Neural progenitor cell (in vitro differentiated cells): ENCODE measurements at places on chromosomes 3 and 15.

DNA sequence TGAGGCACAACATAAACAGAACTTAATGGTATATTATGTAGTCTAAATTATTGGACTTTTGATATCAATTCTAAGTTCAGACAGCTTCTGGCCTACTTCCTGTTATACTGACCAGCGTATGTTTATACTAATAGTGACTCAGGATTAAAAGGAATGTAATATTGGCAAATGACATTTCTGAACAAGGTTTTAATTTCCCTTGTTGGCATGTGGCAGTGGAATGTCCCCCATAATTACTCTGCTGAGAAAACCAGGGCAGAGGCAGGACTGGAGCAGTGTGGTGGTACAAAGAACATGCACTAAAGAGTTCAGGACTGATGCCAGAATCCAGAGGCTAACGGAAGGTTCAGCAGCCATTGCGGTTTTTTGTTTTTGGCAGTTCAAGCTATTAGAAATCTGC is 184.0 kb downstream of the KCNAB1 start:
- no peak for DNase-seq

GRCh38 chr3:129690406-129690805 is 83.9 kb upstream of the PLXND1 start:
- peak; percentile 82 for DNase-seq

DNA sequence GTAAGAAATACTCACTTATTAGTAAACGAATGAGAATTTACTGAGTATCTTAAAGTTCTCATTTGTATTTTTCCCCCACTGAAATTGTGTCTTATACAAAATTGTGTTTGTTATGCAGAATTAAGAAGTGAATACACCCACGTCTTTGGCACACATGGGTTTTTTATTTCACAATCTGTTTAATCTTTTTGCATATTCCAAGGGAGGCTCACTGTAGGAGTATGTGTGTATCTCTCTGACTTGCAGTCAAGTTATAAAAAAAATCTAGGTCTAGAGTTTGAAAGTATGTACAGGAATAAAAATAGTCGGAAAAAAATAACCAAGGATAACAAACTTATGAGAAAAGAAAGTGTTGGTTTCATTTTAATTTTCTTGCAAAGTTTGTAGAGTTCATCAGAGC is 255.2 kb downstream of the PDCD6IP start:
- DNase-seq, result no peak

DNA sequence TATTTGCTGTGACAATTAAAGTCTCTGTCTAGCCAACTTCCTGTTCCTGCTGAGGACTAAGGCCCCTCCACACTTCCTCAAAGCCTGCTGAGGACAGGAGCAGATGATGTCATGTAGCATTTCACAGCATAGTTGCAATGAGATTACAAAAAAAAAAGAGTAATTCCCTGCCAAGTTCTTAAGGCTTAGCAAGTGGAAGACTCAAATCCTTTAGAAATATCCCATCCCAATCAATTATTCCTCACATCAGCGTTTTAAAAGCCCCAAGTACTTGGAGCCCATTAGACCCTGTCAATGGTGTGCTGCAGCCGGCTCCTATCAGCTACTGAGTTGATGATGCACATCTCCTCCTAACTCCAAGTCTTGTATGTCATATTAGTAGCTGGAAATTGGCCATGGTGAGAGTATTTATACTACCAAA is 51.7 kb downstream of the TRANK1 start:
- DNase-seq, result no peak

GRCh38 chr3:50294492-50295403 is 2.5 kb upstream of the IFRD2 start:
- DNase-seq, result peak; percentile 1

DNA sequence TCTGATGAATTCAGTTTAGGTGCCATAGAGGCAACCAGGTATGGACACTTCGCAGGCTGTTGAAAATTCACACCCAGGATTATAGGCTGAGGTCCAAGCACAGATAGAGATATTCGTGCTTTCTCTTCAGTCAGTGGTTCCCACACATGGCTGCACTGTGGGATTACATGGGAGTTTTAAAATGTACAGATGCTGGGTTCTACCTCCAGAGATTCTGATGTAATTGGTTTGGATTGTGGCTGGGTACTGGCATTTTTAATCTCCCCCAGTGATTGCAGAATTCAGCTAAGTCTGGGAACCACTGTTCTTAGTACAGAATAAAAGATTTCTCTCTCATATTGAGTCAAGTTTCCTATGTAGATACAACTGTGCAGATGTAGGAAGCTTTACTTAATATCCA is 91.6 kb downstream of the FOXB1 start:
- DNase-seq, result no peak

GRCh38 chr3:17749281-17749680 is 6.8 kb upstream of the TBC1D5 start:
- no peak for DNase-seq

GRCh38 chr3:119531151-119531550 is 28.3 kb downstream of the CD80 start:
- no peak for DNase-seq

DNA sequence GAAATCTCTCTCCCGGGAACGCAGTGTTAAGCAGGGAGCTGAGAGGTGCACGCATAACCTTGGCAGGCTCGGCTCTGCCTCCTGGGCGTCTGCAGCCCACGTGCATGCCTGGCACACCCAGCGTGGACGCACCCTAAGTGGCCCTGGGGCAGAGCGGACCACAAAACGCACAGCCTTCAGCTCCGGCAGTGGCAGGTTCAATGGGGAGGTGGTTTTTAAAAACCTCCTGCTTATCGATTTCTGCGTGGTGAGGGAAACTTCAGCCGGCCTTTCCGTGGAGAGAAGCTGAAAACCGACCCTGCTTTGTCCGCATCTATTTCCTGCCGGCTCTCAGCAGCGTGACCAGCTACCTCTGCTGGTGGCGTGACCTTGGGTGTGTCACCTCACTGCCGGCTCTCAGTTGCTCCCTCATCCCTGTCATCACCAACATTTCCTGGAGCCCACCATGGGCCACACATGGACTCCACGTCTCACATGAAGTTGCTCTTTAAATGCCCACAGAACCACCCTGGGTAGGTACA is 134.8 kb upstream of the MEF2A start:
- DNase-seq, result no peak

DNA sequence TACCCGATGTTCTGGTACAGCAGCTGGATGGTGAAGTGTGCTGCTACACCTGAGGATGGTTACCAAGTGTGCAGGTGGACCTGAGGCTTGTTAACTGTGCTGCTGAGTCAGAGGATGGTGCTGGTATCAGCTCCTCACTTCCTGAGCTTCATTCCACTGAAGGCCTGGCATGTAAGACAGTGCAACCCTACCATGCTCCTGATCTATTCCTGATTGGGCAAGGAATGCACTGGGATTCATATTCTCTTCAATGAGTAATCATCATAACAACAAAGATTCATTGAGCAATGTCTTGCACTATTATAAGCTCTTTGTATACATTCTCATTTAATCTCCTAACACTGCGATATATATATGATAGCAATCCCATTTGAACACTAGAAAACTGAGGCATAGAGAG is 62.9 kb upstream of the THSD4 start:
- no peak for DNase-seq

- DNase-seq, result no peak
These were observed 95.5 kb downstream of the CBLB start for GRCh38 chr3:105773291-105773690.

DNA sequence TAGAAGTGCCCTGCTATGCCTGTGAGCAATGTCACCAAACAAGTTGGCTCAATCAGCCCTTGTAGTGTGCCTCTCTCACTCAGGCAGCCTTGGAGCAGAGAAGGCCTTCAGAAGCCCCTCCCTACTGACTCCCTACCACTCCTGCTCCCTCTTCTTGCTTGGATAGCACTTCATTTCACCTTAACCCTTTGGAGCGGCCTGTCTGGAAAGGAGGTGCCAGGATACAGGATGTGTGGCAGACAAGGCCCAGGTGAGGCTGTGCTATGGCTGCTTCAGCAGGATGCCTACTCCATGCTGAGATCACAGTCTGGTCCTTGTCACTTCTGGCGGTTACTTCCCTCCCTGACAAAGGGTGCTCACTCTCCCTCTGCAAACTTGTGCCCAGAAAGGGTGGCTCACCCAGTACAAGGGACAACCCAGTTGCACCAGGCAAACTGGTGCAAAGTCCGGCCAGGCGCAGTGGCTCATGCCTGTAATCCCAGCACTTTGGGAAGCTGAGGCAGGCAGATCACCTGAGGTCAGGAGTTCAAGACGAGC is 1.1 kb downstream of the MON1A start:
- DNase-seq, result no peak

- no peak for DNase-seq
These were observed 108.0 kb downstream of the MFSD1 start for GRCh38 chr3:158909870-158910269.

DNA sequence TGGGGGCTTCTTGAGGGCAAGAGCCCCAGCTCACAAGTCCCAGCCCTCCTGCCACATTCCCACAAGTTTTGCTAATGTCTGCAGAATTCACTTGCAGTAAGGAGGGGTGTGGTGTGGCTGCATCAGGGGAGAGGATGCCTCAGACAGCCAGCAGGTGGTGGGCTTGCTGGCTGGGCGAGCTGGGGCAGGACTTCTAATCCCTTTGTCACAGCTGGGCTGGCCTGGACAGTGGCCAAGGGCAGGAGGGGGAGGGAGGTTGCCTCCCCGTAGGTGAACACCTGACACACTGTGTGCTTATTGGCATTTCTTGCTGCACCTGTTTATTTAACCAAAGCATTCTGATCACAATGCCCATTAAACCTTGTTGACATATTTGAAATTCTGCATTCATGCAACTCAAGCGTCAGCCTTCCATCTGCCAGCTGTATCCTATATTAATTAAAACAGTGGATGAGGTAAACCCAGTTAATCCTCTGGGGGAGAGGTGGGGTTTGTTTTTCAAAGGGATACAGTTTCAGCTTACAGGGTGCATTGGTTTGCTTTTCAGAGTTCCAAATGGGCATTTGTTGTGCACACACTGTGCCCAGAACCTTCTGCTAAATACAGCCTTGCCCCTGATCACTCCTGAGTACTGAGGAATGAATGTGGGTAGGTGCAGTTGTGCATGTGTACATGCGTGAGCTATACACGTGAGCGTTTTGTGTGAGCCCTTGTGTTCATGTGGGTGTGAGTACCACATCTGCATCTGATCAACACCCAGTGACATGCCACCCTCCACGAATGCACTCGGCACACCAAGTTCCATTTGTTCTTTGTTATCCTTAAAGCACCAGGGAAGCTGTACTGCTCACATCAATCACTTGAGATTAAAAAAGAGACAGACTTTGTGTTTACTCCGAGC is 268.7 kb downstream of the XXYLT1 start:
- peak; percentile 75 for DNase-seq

DNA sequence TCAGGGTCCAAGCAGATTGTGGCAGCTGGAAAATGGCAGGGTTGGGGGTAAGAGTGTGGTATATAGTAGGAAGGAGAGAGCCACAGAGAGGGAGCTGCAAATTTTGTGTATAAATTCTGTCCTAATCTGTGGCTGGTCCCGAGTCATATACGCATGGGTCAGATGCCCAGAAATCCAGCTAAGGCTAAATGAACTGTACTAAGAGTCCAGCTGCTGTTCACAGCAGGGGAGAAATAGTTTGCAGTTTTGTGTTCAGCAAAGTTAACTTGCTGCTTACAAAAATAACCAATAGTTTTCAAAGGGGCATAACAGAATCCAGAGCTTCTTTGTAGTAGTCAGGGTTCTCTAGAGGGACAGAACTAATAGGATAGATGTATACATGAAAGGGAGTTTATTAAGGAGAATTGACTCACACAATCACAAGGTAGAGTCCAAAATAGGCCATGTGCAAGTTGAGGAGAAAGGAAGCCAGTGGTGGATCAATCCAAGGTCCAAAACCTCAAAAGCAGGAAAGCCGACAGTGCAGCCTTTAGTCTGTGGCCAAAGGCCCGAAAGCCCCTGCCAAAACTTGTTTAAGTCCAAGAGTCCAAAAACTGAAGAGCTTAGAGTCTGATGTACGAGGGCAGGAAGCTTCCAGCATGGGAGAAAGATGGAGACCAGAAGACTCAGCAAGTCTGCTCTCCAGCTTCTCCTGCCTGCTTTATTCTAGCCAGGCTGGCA is 146.1 kb upstream of the KBTBD8 start:
- no peak for DNase-seq

DNA sequence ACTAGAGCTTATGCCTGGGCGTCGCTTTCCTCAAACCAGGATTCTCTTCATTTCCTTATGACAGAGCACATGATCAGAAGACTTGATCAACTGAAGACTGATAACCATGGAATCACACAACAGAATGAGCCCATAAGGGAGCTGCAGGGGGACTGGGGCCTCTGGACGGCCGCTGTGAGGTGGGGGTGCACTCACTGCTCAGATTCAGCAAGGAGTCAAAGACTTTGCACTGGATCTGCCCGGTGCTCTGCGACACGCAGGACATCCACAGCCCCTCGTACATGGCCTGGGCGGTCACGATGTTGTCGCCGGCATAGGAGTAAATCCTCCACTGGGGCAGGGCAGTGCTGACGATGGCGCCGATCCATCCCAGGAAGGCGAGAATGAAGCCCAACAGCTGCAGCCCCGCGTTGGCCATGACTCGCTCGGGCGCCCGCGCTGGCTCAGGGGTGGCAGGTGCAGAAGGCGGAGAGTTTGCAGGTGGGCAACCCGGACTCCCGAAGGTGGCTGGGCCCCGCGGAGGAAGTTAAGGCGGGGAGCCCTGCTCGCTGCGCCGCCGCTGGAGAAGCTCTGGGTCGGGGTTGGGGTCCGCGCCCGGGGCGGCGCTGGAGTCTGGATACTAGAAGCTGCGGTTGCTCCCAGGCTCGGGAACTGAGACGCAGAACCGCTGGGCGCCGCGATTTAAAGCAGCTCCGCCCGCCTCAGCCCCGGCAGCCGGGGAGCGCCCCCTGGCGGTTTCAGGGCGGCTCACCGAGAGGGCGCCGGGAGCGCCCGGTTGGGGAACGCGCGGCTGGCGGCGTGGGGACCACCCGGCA is at the start of gene CLDN1:
TSS of gene CLDN1 (minus strand) at position 658 of the 815 bp plus-strand sequence. CDS start at position 418, 240 bp downstream.
- peak; percentile 96 for DNase-seq

DNA sequence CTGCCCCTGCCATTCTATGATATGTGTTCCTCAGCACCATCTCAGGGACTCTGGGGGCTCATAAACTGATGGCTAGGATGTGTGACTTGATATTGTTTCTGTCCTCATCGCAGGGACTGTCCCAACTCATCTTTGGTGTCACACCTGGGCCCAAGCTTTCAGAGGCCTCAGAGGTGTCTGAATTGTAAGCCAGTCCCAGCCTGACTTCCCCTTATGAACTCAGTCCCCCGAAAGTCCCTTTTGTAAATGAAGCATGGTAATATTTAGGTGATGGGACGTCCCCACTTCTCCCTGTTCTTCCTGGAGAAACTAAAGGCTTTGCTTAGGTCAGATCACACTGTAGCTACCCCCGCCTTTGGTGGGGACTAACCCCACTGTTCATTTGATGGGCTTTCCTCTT is 142.4 kb upstream of the TLE3 start:
- DNase-seq, result no peak

GRCh38 chr3:183123891-183124290 is 24.6 kb upstream of the MCCC1 start:
- no peak for DNase-seq

DNA sequence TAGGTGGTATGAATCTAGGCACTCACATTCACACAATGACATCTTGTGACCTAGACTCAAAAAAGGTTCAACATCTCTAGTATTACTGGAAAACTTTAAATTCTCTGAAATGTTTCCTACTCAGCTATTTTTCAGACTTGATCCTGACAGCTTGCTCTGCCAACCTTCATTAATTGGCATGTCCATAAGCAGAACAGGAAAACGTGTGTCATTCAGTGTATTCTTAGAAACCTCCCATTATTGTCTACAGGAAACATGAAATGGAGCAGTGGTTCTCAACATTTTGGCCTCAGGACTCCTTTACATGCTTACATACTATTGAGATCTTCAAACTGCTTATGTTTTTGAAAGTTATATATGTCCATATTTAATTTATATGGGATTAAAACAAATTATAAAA is 363.2 kb downstream of the NAALADL2 start:
- no peak for DNase-seq
